ENCODE measurements at places on chromosomes 5 and 9.

- DNase-seq = no peak
Observed at GRCh38 chr9:109894921-109895758, 115.1 kb downstream of the PALM2AKAP2 start.

- DNase-seq = no peak
Observed at GRCh38 chr5:118451697-118452247, 536.6 kb downstream of the DTWD2 start.

DNA sequence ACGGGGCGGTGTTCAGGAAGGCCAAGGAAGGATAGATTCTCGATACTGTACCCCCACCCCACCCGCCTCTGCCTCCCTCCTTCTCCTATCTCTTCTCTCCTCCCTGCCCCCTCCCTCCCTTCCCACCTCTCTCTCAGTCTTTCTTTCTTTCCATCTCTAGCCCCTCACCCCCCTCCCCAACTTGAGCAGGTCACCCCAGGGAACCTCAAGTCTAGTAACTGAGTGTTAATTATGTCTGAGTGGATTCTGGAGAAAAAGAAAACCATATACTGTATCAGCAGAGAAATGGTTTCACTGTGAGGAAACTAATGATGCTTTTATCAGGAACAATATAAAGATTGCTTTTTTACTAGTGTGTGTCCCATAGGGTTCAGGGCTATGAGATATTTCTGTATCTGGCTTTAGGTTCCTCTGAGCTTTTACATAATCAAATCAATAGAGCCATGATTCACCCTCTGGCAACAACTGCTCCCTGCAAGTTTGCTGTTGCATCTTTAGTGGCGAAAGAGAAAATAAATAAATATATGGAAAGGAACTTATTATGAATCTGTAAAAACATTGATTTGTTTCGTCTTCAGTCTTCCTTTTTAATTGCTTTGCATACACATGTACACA, 639.7 kb downstream of the CCDC171 start:
- no peak for DNase-seq

GRCh38 chr9:91038483-91039124, 237.0 kb downstream of the SYK start:
- DNase-seq = no peak

DNA sequence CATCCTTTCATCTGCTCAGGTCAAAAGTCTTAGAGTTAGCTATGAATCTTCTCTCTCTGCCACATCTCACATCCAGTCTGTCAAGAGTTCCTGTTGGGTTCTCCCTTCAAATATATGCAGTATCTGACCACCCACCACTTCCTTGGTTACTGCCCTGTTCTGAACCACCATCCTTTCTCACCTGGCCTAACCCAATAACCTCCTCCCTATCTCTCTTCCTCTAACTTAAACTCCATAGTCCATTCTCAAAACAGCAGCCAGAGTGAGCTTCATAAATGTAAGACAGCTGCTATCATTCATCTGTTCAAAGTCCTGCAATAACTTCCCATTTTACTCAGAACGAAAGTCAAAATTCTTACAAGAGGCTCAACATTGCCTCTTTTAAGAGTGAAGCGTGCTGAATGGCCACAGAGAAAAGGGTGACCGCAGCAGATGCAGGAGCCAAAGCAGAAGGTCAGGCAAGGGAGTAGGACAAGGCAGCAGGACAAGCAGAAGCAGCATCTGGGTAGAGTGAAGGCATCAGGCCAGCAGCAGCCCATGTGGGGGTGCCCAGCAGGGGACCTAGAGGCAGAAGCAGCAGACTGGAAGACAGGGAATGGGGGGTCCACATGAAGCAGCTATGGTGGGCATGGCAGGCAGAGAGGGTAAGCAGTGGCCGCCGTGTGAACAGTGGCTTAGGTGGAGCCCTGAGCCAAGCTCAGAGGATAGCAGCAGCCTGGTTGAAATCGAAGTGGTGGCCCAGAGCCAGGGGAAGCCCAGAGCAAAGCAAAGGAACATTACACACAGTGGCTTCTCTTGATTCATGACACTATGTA, 39.3 kb upstream of the CDC42SE2 start:
- no peak for DNase-seq

DNA sequence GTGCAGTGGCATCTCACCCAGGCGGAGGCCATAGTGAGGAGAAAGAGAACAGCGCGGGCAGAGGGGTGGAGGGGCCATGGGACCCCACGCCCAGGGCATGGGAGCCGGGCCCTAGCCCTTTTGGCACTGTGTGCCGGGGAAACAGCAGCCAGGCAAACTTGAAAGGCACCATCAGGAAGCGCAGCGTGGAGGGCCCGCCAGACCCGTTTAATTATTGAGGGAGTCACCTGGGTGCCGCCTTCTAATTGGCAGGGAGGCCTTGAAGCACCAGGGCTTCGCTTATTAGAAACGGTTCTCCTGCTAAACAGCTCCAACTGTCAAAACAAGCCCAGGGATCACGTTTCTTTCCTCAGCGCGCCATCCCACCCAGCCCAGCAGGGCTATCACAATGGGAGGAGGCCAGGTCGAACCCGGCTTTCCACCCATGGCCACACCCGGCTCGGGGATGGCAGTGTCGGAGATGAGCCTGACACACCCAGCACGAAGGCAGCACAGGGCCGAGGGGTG, 104.6 kb upstream of the SARDH start:
- no peak for DNase-seq

DNA sequence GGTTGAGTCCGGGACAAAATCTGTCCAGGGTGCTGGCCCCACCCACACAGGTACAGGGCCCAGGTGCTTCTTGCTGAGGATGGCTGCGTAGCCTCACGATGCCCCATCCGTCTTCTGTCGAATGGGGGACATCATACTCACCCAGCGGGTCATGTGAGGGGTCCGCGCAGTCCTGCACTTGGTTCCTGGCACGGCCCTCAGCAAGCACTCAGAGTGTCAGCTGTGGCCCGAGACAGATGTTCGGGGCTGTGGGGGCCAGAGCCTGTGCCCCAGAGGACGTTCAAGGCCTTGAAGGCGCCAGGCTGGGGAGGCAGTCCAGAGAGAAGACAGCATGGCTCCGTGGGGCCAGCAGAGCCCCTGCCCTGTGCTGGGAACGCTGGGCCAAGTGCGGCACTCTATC, 27.8 kb downstream of the NR5A1 start:
- DNase-seq = no peak

DNA sequence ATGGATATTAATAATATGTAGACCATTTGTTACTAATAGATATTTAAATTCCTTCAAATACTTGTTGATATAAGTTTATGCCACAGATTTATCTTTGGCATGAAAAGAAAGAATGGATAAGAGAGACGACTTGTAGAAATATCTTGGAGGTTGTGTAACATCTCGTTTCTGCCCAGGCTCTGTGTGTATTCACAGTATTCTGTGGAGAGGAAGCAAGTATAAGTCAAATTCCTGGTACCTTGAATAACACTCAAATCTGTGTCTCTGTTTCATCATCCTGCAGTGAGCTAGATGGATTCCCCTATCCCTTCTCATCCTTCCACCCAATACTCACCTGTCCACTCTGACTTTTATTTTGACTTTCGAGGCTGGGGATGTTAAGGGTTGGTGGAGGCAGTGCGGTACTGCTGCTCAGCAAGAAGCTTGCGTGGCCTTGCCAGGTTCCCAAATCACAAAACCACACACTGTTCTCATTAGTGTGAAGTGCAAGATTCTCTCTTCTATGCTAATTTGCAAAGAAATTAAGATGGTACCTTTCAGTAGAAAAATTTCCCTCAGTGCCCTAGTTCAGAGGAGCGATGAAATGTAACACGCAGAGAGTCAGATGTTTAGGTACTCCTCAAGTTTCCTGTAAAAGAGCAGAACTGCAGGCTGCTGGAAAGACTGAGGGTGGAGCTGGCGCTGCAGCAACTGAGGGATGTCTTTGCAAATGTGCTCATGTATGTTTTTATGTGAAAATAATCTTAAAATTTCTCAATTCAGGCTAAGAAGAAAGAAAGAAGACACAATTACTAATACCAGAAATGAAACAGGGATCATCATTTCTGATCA, 42.6 kb upstream of the ANKRD18A start:
- DNase-seq = no peak

GRCh38 chr5:127029581-127030258, 638 bp downstream of the MARCHF3 start:
- DNase-seq = no peak

DNA sequence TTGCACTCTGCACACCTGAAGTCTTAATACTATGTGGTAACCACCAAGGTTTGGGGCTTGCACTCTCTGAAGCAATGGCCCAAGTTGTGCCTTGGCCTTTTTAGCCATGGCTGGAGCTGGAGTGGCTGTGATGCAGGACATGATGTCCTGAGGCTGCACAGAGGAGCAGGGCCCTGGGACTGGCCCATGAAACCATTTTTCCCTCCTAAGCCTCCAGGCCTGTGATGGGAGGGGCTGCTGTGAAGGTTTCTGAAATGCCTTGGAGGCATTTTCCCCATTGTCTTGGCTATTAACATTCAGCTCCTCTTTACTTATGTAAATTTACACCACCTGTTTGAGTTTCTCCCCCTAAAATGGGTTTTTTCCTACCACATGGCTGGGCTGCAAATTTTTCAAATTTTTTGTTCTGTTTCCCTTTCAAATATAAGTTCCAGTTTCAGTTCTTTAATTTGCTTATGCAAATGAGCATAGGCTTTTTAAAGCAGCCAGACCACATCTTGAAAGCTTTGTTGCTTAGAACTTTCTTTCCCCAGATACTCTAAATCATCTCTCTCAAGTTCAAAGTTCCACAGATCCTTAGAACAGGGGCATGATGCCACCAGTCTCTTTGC, 237.4 kb upstream of the DMAC1 start:
- DNase-seq = no peak

GRCh38 chr5:33371660-33372059, 69.1 kb upstream of the TARS1 start:
- DNase-seq = peak; percentile 68

GRCh38 chr5:44891116-44891515, 82.4 kb downstream of the MRPS30 start:
- no peak for DNase-seq

- no peak for DNase-seq
Observed at GRCh38 chr9:129999141-129999510, 43.9 kb downstream of the FNBP1 start.

DNA sequence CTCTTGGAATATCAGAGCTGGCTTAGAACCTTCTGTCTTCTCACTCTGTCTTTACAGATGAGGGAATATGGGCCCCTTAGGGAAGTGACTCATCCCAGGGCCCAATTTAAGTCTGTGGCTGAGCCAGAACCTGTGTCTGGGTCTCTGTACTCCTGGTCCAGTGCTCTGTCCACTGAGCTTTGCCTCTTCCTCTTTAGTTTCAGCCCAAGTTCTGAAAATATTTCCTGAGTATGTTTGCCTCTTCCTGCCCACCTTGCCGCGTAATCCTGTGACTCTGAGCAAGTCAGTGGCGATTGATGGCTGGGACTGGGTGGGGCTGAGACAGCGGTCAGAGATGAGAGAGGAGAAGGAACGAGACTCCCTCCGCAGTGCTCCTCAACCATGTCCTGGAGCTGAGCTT, 7.8 kb downstream of the IER5L start:
- DNase-seq = no peak

DNA sequence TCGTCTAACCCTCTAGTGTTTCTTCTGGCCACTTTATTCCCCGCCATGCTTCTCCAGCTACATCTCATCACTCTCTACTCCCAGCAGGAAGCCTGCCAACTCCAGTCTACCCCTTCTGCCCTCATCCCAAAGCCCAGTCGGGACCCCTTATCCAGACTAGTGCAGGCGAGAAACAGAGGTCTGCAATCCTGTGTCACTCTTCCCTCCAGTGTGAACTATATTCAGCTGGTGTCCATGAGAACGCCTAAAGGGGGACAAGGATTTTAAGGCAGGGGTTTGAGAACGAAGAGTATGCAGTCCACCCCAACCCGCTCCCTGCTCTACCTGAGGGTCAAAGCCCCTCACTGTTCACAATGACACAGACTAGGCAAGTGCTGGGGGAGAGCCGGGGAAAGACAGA, 41.7 kb upstream of the GABRP start:
- no peak for DNase-seq

DNA sequence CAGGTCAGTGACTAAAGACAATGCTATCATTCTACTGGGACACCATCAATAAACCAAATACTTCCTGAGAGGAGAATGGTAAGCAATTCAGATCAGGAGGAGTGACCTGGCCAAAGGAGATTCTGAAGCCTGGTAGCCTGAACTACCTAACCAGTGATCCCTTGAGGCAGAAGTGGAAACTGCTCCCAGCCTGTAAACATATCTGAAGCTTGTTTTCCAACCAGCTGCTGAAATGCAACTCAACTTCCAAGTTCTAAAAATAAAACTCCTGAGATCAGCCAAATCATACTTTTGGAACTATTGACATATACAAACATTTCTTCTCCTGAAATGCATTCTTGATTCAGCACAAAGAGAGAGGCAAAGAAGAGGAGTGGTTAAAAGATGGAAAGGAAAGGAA, 204.1 kb downstream of the EBF1 start:
- DNase-seq = no peak

GRCh38 chr5:160750938-160751657, 100.9 kb downstream of the ATP10B start:
- DNase-seq = no peak

GRCh38 chr5:111682641-111683040, 74.4 kb downstream of the NREP start:
- DNase-seq = no peak

- peak; percentile 16 for DNase-seq
Observed at GRCh38 chr5:66171349-66172344, 27.5 kb downstream of the SREK1 start.

DNA sequence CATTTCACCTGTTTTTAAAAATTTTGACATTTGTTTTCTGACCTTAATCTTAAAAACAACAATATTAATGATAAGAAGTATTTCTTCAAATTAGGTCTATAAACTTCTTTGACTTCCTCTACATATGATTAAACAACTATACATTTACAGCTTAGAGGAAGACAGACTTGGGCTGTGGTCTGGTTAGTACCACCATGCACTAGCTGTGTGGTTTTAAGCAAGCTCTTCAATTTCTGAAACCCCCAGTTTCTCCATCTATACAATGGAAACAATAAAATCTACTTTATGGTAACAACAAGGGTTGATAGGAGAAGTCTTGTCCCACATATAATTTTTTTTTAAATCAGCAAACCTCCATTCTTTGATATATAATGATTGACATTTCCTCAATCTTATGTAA, 15.7 kb downstream of the ANKDD1B start:
- no peak for DNase-seq

GRCh38 chr9:137313956-137314560, 12.0 kb upstream of the NRARP start:
- no peak for DNase-seq

- no peak for DNase-seq
Observed at GRCh38 chr9:133164191-133164590, 477 bp upstream of the GBGT1 start.

- no peak for DNase-seq
Observed at GRCh38 chr9:16282718-16283117, 587.8 kb downstream of the BNC2 start.
